ENCODE measurements at places on chromosomes 5 and 9.

GRCh38 chr5:11372191-11372590, 532.1 kb downstream of the CTNND2 start:
- no peak for DNase-seq

- DNase-seq = no peak
These were observed 35.3 kb upstream of the HSPA9 start for GRCh38 chr5:138610415-138610917.

DNA sequence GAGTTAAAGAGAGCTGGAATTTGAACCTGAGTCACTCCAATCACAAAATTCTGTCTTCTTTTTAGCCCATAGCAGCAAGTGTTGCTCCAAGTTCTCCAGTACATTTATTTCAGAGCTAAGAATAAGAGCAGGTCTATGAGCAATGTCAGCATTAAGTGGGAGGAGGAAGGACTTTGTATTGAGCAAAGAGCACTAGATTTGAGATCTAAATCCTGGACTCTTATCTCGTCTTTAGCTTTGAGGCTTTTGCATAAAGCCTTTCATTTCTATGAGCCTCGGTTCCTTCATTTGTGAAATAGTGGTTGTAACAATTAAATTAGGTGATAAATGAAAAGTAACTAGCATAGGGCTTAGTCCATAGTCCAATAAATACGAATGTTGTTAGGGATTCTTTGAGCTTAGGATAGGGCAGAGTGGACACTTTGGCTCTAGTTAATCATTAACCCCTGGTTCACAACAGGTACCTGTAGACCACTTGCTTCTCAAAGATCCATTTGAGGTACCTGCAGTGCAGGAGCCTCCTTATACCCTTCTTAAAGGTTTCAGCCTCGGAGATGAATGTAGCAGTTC, 464.1 kb upstream of the KLF4 start:
- no peak for DNase-seq

DNA sequence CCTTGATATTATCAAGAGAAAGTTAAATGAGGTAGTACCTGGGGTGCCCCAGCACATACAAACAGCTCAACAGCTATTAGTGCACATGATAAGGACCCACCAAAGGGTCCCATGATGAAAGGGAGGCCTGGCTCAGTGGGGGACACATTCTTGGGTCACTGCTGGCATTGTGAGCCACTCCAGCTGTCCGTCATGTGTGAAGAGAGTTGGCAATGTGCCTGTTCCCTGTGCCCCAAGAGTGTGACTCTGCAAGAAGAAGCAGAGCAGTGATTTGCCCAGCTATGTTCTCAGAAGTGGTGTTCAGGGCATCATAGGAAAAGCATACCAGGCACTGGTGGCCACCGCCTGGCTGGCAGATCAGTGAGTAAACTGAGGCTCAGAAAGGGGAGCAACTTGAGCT, 37.1 kb upstream of the TDRD7 start:
- no peak for DNase-seq

DNA sequence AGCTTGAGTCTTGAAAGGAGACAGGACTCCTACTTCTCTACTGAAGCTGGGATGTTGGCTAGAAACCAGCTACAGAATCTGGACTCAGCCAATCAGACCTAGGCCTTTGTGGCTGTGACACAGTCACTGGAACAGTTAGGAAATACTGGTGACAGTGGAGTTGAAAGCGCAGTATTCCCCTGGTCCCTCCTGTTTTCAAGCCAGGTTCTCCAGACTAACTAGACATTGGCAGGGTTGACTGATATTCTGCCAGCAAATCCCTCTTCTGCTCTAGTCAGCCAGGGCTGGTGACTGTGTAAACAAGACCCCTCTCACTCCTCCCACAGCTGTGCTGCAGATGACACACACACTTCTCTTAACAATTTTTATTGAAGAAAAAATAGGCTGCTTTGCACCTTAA, 8.7 kb downstream of the SHROOM1 start:
- DNase-seq = no peak

DNA sequence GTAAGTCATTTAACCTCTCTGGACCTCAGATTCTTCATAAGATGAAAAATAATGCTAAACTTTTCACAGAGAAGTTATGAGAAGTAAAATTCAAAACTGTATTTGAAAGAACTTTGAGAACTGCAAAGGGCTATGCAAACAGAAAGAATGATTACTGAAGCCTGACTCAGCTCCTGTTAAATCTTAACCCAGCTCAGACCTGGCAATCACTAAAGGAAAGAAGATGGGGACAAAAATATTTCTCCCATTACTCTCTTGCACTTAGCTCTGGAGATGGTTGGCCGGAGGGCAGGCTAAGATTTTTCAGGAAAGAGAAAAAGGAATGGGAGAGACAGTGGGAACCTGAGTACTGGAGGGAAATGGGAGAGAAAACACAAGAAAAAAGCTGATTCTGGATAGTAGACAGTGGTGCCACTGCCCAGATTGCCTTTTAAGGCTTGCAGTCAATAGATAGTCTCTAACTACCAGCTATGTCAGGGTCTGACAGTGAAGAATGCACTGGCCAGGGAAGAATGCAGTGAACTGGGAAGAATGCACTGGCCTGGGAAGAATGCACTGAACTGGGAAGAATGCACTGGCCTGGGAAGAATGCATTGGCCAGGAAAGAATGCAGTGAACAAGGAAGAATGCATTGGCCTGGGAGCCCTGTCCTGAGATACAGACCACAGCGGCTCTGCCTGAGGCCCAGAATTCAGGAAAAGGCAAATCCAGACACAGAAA, 25.2 kb upstream of the CEMIP2 start:
- DNase-seq = no peak

DNA sequence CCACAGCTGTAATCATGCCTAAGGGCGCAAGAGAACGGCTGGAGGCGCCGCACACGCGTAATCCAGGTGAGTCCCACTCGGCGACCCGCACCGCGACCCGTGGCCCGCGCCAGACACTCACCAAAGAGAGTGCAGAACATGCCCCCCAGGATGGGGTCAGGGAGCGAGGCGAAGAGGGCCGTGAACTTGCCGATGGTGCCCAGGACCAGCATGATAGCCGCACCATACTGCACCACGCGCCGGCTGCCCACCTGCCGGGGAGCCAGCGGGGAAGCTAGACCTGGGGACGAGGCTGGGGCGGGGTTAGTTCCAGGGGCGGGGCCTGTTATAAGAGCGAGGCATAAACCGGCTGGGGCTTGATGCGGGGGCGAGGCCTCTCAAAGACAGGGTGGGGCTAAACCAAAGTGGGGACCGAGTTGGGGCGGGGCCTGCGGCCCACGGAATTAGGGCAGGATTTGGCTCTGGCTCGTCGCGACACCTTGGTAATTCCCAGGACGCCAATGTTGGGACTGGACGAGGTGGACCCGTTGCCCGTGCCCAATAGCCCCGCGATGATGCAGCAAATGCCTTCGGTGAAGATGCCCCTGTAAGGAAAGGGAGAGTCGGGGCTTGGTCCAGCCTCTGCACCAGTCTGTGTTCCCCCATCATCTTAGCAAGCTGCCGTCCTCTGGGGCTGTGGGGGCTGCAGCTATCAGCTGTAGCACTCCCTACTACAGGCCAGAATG, 4.8 kb downstream of the SLC23A1 start:
- DNase-seq = no peak

DNA sequence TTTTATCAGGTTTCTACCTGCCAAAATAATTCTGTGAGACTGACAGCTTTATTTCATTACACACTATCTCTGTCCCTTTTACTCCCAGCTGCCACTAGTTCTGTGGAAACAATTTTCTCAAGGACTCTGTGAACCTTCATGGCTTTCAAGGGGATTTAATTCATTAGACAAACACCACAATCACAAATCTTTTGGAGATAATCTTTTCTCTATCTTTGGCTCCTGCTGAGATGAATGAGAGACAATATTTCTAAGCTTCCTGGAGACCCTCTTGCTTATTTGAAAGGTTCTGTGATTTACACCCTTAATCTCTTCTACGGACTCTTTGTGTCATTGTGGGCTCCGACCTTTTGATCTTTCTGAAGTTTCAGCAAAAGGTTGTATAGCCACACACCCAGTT, 222.6 kb downstream of the PRDM9 start:
- DNase-seq = peak; percentile 4
